ENCODE measurements at places on chromosomes 6 and 20.

DNA sequence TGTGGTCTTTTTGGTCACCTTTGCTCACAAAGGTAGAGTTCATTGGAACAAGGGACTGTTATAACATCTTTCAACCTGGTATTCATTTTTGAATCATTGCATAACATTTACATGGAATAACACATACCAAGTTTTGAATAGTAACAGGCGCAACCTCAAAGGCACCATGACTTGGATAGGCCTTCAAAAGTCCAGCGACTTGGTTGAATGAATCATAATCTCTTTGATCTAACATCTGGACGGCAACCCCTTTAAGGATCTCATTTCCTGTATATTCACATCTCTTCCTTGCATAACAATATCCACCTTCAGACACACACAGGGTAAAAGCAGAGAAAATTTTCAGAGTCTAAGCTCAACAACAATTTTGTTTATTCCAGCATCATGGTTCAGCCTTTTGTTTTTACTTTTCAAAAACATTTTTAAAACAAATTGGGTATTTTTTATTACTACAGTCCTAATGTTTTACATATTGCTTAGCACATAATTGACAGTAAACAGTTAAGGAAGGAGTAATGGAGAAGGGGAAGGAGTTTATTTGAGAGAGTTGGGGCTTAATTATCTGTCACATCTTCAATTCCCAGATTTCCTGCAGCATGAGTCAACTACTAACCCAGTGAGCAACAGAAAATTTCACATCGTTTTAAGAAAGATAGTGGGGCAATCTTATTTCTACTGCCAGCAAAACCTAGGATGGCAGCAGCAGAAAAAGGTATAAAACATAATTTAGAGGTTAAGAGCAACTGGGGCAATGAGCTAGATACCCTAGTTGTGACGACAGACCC is 41.8 kb upstream of the F13A1 start:
- no peak for DNase-seq

DNA sequence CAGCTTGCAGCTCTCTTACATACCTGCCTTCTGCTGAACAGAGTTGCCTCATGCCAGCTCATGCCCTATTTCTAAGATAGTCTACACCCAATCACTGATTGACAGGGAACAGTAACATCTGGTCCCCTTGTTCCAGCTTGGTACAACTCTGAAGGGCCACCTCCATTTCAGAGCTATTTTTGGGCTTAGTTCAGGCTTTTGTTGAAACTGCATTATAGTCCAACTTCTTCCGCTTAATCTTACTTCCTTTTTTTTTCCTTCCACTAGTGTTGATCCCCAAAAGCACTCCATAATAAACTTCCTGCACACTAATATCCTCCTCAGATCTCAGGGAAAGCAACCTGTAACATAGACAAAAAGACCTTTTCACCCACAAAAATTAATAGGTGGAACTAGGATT is 65.7 kb upstream of the TNFRSF21 start:
- DNase-seq: no peak

DNA sequence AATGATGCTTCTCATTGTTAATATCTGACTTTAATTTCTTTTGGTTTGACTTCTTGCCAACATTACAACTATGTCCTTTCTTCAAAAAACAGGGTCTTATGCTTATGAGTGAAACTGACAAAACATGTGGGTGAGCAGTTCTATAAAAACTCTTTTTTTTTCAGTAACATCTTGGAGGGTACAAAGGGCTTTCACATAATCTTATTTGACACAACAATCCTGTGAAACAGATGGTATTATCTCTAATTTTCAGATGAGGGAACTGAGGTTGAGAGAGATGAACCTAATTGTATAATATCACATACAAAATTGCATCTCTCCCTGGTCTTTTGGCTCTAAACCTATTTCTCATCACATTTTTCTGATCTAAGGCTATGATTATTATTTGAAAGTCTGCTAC is 38.3 kb downstream of the MAPK14 start:
- no peak for DNase-seq

GRCh38 chr6:129194306-129194941 is 311.5 kb downstream of the LAMA2 start:
- DNase-seq: no peak

DNA sequence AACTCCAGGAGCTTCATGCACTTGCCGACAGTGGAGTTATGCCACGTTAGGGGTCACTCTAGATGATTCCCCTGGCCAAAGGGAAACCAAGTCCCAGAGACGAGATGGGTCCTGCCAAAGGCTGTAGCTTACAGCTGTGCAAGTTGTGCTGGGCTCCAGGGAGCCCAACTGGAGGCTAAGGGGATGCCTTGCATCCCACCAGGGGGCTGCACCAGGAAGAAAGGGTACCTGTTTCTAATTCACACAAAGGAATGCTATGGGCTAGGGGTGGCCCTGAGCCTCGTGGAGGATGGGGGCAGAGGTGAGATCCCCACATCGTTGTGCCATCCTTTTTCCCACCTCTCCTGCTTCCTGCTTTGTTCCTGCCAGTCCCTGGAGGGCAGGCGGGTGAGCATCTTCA is 23.7 kb upstream of the SCRT2 start:
- no peak for DNase-seq

GRCh38 chr6:39153766-39154397 is 38.9 kb upstream of the SAYSD1 start:
- no peak for DNase-seq

GRCh38 chr6:130838951-130839350 is 11.7 kb downstream of the SMLR1 start:
- DNase-seq: no peak

DNA sequence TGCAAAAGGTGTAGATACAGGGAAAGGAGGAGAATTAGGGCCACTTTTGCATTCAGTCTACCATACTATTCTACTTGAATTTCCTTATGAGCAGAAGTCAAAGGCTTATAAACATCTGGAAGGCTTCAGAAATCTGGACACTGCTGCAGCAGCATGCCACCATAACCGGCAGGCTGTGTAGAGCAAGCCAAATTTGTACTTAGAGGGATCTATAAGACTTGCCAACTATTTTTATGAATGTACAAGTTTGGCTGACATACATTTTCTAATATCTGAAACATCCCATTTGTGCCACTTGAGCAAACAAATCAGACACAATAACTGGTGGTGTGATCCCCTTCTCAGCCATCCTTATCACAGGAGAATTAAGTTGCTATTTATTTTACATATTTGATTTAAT is 14.0 kb upstream of the PLCB1 start:
- DNase-seq: no peak

GRCh38 chr6:46380152-46380807 is 111.0 kb downstream of the RCAN2 start:
- no peak for DNase-seq

DNA sequence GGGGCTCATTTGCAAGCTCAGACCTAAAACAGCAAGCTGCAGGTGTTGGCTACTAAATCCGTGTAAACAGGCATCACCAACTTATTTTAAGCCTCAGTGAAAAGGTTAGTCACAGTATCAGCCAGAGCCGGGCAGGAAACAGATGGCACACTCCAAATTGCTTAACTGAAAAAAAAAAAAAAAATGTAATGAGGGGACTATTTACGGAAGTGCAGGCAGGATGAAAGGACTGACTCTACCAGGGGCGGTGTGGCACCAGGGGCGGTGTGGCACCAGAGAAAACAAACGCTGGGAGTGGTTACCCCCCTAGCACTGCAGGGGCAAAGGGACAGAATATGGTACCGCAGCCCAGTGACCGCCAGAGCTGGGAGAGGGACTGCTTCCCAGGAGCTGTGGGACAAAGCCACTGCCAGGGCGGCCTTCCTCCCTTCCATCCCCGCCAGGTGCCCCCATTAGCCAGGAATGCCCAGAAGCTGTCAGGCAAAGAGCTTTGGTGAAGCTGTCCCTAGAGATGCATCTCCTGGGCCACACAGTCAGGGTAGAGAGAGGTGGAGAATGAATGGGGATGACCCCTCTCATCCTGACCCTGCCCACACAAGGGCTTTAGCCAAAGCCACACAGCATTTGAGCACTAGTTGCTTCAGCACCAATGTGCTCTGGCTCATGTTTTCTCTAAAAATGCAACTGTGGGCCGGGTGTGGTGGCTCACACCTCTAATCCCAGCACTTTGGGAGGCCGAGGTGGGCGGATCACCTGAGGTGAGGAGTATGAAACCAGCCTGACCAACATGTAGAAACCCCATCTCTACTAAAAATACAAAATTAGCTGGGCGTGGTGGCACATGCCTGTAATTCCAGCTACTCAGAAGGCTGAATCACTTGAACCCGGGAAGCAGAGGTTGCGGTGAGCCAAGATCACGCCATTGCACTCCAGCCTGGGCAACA is 39.6 kb upstream of the GFOD1 start:
- no peak for DNase-seq

- DNase-seq: peak; percentile 84
Measured at GRCh38 chr20:49768204-49769047, 44.2 kb upstream of the SLC9A8 start.

DNA sequence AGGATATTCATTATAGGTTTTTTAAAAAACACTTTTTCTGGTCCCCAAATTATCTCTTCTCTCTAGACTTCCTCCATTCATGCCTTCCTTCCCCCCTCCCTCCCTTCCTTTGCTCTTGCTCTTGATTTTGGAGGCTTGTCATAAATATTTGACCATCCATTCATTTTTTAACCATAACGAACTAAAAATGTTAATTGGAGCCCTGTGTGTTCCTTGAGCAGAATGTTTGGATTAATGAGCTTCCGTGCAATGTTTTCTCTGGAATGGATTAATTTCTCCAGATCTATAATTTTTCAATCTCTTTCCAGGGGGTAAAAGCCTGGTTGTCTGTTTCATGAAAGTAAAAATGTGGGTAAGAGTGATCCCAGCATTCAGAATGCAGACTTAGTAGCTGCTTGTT is 155.5 kb downstream of the ESR1 start:
- DNase-seq: no peak

DNA sequence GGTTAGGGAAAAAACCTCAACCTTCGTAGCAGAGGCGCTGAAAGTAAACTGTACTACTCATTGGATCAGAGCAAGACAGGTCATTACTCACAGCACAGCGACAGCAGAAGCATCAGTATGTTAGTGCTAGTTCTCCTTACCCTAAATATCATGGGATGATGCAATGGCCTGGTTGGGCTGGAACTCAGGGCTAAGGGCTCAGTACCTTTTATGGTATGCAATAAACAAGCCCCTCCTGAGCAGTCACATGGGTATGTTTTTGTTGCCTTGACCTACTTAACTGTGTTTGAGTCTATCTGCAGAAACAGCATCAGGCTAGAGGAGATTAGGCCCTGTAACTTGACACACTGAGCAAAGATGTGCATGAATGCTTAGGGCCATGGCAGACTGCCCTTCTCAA is 369.4 kb upstream of the IMPG1 start:
- DNase-seq: no peak

- no peak for DNase-seq
Measured at GRCh38 chr20:34710568-34710839, 6.4 kb downstream of the TP53INP2 start.

DNA sequence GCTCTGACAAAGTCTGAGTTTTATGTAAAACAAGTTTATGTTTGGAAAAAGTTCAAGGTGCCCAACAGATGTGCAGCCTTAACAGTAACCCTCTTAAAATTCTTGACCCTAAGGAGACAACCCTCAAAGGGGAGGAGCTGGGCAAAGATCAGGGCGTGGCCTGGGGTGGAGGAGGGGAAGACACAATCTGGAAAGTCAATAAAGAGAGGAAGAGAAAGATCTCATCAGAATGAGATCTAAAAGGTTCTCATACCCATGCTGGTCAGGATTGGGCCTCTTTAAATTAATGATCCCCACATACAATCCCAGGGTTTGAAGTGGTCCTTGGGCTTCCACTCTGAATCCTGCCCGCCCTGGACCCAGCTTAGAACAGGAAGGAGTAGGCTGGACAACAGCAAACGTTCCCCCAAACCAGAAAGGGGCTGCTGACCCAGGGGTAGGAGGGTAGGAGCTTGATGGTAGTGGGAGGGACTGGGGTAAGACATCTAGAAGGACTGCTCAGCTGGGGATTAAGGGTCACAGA is 33.0 kb downstream of the FOXP4 start:
- DNase-seq: no peak

- no peak for DNase-seq
Measured at GRCh38 chr6:158642097-158642601, 2.4 kb downstream of the DYNLT1 start.

DNA sequence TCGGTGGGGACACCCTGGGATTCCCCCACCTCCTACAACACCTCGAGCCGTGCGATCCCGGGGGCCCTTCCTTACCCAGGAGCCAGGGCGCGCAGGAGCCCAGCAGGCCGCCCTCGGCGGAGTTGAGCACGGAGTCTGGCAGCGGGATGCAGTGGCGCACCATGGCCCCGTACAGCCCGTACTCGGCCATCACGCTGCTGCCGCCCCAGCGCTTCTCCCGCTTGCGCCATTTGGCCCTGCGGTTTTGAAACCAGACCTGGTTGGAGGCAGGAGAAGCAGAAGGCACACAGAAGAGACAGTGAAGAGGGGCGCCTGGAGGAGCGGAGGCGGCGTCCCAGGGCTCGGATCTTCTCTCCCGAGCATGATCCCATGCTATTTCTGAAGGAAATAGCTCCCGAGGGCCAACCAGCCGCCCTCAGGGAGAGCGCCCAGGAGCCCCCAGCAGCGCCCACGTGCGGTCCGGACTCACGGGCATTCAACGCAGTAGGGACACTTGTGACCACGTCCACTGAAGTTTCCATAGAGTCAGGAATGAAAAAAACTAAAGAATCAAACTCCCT is 4.3 kb downstream of the VSX1 start:
- no peak for DNase-seq
